Inflammatory macrophage treated with lipopolysaccharide for 4 hours (primary cell): ENCODE measurements at places on chromosomes 7 and 10.
A peak's percentile ranks its signal among the peaks of the same experiment; 100 is the strongest.

DNA sequence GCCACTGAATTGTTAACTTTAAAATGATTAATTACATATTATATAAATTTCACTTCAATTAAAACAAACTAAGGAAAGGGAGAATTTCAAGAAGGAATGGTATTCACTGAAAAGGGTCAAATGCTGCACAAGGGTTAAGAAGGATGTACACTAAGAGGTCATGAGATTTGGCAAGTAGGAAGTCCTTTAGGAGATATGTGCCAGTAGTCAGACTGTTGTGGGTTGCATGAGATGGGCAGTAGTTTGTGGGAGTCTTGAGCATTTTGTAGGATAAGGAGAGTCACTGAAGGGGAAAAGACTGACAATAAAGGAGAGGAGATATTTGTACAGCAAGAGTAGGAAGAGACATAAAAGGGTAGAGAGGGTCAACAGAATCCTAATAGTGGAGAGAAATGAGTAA is 12.4 kb upstream of the PTPN12 start:
- peak; percentile 72 for DNase-seq

DNA sequence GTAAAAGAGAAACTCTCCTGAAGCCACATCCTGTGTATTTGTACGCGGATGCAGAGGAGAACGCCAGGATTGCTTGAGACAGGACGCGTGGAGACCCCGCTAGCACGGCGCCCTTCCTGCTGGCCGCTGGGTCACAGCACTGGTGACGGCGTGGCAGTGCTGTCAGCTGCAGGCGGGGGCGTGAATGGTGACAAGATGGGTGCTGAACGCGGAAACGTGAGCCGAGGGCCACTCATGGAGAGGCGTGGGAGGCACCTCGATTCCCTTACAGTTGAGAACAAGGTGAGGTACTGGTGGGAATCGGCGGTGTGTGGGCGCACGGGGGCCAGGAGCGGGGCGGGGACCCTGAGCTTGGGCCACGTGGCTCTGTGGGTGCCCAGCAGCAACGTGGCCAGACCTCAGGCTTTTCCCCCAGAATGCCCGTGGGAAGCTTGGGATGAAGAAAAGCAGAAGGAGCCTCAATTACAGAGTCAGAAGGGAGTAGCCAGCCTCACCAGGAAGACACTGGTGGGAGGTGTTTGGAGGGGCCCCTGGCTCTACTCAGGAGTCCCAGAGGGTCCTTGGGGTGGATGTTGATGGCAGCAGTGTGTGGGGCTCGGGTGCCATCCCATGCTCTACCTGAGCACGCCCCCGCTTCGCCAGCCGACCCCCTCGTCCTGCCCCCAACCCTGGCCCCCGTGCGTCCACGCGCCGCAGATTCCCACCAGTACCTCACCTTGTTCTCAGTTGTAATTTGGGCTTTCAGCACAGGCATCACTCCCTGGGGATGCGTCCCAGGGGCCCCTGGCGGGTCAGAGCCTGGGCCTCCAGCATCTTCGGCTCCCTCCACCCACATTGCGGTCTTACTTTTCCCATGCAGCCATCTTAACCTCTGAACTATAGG is 208.4 kb upstream of the TCERG1L start:
- no peak for DNase-seq

- peak; percentile 82 for DNase-seq
These were observed 49.1 kb downstream of the APBB1IP start for GRCh38 chr10:26486990-26487850.

DNA sequence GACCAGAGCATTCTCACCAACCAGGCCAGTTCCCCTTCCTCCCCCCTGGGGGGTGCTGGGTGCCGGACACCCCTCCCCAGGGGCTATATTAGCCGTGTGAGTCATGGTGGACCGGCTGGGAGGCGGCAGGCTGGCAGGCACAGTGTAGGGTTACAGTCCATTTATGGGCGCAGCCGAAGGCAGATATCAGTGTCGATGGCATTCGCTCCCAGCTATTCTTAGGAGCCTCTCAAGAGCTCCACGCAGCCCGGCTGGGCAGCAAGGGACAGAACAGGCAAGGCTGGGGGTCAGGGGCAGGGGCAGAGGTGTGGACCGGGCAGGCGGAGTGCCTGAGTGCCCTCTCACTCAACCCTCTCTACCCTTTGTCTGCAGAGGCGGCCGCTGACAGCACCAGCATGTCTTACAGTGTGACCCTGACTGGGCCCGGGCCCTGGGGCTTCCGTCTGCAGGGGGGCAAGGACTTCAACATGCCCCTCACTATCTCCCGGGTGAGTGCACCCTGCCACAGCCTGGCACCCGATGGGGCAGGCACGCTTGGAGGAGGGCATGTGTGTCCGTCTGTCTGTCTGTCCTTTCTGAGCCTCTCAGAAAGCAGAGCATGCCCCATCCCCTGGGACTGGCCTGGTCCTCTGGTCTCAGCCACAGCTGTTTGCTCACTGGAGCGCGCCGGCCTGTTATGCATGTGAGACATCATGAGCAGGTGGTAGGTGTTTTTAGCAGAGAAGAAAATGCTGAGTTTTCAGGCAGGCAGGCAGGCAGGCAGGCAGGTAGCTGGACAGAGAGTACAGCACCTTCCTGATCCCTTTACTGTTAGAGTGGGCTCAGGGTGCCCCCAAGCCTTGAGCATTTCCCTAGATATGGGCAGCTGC is at the start of gene LDB3:
TSS of gene LDB3 (plus strand) at position 215 of the 869 bp plus-strand sequence. CDS start at position 396, 181 bp downstream.
- DNase-seq, result no peak

GRCh38 chr7:17986851-17987250 is 40.8 kb downstream of the PRPS1L1 start:
- DNase-seq, result no peak

GRCh38 chr10:79367426-79368189 is 20.3 kb downstream of the PPIF start:
- DNase-seq, result no peak

- DNase-seq, result peak; percentile 42
These were observed 34.5 kb upstream of the EGR2 start for GRCh38 chr10:62850646-62851045.

GRCh38 chr7:136234040-136234439 is 256.9 kb upstream of the MTPN start:
- no peak for DNase-seq

DNA sequence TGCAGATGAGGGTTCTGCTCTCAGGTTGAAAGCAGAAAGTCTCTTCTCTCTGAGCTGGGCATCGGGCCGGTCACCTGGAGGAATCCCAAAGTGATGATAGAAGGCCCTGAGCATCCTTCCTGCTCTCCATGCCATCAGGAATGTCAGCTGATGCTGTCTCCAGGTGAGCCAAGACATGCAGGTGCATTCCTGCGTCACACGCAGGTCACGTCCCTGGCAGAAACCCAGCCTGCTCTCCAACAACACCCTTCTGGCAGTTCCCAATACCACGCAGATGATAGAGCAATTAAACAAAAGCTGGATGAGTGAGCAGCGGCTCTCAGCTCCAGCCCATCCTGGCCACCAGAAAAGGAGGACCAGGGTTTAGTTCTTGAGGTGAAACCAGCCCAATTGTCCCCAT is 6.9 kb upstream of the WIPI2 start:
- DNase-seq, result no peak

DNA sequence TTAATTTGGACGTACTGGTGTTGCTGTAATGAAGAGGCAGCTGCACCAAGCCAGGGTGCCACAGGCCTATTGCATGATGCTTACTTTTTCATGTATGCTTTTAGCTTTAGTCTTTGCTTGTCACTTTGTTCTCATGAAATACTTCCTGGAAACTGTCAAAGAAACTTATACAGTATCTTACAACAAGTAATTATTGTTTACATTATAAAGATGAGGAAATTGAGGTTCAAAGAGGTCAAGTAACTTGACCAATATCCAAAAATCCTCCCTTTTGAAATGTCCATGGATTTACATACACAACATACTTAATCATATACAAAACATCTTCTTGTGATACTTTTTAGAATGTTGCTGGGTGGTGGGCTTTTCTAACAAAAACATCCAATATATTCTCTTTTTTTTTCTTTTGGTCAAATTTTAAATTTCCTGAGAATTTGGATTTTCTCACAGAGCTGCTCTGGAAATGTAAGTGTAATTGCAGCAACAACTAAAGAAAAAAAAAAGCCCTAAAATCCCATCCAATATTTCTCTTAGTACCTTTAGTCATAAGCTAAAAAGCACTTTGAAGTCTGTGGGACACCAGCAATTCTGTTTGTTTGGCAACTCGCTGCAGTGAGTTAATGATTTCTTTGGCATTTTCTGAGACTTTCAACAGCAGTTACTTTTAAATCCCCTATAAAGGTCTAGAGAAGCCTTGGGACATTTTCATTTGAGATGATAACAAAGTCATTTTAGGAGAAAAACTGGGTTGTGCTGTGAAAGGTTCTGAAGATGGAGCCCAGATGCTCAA is 500.6 kb upstream of the IGFBP3 start:
- no peak for DNase-seq

DNA sequence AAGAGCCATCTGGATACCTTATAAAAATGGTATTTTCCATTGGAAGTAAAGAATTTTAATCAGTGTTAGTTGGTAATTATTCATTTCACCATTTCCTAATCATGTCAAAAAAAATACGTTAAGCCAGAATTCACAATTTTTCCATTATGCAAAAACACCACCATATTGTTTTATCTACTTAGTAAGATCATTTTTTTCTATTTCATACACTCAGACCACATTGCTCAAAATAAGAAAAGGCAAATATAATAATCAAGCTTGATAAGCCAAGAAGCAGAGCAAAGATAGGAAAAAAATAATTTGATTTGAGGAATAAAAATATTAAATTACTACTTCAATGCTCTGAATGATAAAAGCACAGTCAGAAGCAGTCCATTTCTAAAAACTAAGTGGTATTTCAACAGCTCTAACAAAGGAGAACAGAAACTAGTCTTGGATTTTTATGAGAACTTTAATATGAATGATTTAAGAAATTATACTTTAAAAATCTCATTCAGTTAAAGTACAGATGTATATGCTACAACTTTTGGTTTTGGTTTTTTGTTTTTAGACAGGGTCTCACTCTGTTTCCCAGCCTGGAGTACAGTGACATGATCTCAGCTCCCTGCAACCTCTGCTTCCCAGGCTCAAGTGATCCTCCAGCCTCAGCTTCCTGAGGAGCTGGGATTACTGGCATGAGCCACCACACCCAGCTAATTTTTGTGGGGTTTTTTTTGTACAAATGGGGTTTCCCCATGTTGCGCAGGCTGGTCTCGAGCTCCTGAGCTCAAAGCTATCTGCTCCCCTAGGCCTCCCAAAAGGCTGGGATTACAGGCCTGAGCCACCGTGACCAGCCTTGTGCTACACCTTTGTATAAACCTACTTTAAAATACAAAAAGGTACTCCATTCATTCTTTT is 46.6 kb downstream of the LRRN3 start:
- peak; percentile 95 for DNase-seq

DNA sequence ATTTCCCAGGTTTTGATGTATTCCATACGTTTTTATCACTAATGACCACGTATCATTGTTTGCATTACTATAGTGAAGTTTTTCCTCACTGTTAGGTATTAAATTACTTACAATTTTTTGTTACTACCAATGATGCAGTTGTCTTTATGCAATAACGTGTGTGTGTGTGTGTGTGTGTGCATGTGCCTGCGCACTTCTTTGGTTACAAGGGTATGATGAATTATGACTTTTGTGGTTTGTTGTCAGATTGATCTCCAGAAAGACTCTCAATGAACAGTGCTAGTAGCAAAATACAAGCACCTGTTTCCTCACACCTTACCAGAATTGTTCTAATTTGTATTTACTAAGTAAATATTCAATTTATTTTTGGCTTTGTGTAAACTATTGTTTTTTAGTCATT is 51.5 kb downstream of the MCMBP start:
- no peak for DNase-seq

DNA sequence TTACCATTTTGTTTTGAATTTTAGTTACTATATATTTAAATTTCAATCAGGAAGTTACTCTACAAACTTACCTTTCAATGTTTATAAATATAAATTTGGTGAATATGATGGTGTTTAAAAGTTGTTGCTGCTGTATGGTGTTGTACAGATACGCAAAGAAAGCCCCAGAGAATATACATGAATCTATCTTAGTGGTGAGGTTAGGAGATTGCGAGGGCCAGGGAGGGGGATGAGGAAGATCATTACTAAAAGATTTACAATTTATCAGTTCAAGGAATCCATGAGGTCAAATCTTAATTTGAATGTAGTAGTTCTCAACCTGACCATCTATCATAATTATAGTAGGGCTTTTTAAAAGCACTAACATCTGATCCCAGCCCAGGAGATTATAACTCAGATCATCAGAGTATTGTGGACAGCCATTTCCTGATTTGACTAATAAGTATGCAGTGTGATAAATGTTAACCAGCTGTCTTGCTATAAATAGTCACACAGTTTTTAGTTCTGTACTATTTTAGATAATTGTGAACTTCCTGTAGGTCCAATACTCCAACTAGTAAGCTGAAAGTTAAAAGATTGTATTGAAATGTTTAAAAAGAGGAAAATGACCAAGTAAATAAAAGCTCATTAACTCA is 23.6 kb downstream of the FAM3C start:
- no peak for DNase-seq

DNA sequence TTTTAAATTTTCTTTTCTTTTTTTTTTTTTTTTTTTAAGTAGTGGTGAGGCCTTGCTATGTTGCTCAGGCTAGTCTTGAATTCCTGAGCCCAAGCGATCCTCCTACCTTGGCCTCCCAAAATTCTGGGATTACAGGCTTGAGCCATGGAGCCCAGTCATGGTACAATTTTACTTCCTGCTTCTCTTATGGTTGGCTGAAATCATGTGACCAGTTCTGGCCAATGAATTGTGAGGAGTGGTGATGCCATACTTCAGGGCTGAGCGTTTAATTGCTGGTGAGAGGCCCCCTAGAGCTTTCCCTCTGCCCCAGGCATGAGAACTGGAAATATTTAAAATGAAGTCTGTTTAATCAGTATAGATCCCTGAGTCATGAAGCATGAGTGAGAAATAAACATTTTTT is 22.2 kb upstream of the BAIAP2L1 start:
- DNase-seq, result peak; percentile 6

DNA sequence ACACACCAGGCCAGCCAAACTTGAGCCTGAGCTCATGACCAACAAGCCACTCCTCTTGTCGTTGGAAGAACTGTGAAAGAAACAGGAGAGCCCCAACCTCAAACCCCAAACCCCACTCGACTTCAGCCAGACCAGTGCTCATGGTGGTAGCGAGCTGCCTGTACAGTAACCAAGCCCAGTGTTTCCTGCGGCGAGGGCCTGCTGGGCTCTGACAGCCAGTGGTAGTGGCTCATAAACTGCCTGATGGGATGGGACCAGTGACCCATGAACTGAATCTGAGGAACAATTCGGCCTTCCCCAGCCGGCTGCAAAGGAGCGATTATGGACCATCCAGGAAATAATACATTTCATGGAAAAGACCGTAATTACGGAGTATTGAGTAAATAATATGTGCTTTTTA is 191.9 kb downstream of the RPS24 start:
- DNase-seq, result no peak

- DNase-seq, result no peak
These were observed 8.9 kb downstream of the CHAT start for GRCh38 chr10:49622426-49623425.

DNA sequence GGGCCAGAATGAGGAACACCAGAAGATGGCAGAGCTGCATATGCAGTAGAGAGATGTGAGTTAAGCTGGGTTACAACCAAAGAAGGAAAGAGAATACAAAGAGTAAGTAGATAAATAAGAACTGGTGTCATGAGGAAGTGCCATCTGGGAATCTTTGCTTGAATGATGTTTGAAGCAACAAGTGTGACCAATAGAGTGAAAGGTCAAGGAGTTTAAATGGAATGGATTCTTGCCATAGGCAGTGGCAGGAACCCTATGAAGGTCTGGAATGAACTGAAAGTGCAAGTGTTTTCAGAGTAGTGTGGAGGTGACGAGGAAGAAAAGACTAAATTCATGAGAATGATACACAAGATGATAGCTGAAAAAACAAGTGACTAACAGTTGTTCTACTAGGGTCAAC is 21.6 kb downstream of the MEST start:
- DNase-seq, result no peak
